ENCODE measurements at places on chromosomes 7 and 10.
A peak's percentile ranks its signal among the peaks of the same experiment; 100 is the strongest.

GRCh38 chr10:33377658-33378025, 43.2 kb upstream of the NRP1 start:
- DNase-seq: no peak

DNA sequence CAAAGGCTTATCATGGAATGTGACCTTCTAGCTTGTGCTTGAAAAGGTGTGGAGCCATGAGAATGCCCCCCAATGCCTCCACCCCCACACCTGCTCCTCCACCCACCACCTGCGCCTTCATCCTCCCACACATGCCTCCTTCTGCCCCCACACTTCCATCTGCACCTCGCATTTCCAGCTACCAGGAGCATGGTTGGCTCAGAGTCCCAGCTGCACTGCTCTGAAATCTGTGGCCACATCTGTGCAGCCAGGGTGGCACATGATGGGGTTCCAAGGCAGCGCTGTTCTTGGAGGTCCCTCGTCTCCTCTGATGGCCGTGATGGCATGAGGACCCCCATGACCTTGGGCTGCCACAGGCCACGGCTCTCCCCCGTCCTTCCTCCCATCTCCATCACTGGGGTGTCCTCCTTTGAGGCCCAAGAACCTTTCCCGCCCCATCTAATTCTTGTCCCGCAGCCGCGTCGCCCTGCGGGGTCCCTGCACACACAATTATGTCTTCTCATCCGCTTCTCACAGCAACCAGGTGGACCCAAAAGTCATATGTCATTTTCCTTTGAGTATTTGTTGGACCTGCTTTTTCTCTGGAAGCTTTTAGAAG, 40.6 kb upstream of the CNPY1 start:
- DNase-seq: no peak

DNA sequence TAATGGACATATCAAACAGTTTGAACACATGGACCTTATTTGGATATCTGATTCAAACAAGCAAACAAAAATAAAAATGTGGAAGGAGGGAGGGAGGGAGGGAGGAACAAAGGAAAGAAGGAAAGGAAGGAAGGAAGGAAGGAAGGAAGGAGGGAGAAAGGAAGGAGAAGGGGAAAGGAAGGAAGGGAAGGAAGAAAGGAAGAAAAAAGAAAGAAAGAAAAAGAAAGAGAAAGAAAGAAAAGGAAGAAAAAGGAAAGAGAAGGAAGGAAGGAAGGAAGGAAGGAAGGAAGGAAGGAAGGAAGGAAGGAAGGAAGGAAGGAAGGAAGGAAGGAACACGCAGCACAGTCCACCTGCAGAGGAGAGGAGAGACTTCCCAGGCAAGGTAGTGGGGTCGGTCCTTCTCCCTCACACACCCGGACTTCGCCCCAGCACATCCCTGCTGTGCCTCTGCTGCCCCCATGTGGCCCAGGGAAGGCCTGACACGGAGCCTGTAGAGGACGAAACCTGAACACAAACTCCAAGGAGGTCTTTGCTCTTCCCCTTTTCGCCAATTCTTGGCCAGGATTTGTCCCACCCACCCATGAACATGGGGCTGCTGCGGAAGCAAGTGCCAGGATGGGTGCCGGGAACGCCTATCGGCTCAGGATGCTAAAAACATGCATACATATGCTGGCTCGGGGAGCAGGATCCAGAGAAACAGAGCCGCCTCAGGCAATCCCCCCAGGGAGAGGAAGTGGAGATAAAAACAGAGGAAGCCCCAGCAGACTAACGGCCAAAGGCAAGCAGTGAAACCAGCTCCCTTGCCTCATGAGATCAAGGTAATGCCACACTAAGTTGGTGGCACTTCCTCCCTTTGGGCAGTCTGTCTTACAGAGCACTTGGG, 52.3 kb upstream of the DGKI start:
- peak; percentile 80 for DNase-seq

- no peak for DNase-seq
These were observed 12.9 kb upstream of the GRID2IP start for GRCh38 chr7:6563936-6564770.

- DNase-seq: no peak
These were observed 382.2 kb upstream of the NRP1 start for GRCh38 chr10:33716501-33717267.

- no peak for DNase-seq
These were observed 12.6 kb downstream of the MYPN start for GRCh38 chr10:68121852-68122251.

DNA sequence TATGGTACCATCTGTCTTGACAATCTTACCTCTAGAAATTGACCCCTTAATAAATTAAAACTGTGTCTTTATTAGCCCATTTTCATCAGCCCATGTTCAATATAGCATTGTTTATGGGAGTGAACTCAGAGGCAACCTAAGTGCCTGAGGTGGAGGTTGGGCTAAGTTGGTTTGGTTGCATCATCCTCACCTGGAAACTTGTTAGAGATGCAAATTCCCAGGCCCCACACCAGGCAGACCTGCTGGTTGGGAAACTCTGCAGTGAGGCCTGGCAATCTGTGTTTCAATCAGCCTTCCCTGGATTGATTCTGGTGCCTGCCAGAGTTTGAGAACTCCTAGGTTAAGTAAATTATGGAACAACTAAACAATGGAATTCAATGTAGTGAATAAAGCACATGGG, 9.4 kb upstream of the FAM170B start:
- no peak for DNase-seq

DNA sequence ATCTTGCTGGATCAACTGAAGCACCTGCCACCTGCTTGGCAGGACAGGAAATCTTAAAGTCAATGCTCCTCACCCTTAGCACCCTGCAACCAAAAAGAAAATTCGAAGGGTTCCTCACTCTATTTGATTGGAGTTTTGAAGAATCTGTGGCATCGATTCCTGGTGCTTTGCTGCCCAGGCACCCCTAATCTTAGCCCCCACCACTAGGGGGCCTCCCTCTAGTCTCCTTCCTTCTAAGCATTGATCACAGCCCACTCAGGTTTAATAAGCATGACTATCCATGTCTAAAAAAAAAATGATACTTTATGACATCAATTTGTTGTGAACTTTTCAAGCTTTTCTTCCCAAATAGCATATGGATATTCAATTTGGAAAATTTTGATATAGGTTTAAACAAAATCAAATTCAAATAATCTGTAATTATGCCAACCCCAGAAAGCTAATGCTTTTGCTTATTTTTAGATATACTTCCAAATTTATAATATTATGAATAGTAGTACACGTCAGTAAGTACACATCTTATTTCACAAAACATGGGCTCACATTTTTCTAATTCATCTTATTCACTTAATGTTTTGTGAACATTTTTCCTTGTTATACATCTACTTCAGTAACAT, 45.3 kb downstream of the NRG3 start:
- peak; percentile 26 for DNase-seq

- peak; percentile 57 for DNase-seq
These were observed 3.8 kb downstream of the DEPP1 start for GRCh38 chr10:44974628-44975430.

DNA sequence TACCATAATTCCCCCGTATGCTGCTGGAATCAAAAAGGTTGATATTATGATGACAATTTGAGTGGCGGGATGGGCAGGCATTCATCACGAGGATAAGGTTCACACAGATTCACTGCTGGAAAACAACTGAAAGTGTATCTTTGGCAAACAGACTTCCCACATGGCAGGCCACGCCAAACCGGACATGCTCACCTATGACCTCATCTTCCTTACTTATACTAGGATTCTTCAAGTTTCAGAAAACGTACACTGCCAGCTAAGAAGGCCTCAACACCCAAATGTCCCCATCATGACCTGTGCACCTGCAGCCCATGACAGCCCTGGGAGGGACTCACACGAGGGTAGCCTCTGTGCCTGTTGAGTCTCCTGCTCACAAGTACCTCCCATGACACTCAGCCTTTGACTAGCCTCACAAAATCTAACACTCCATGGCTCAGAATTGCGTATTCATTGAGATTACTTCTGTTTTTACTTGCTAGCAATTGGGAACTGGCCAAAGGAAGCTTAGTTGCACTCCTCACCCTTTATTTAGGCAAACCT, 259.0 kb upstream of the GHITM start:
- no peak for DNase-seq

DNA sequence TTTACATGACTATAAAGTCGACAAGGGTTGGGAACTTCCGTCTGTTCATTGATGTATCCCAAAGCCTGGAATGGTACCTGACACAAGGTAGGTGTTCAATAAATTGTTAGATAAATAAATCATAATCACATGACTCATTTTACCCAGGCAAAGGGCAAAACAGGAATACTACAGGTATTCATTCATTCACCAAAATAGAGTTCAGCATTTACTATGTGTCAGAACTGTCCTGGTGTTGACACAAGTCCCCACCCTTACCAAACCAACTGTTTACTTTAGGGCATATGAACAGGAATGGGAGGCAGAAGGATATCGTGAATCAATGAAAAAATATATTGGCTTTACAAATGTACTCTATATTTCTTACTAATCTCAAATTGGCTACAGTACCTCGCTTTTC, 666 bp upstream of the YAE1 start:
- no peak for DNase-seq

- DNase-seq: no peak
These were observed 32.1 kb downstream of the PFKP start for GRCh38 chr10:3099291-3100092.

GRCh38 chr7:157490465-157490912, 153.7 kb downstream of the DNAJB6 start:
- DNase-seq: peak; percentile 11

DNA sequence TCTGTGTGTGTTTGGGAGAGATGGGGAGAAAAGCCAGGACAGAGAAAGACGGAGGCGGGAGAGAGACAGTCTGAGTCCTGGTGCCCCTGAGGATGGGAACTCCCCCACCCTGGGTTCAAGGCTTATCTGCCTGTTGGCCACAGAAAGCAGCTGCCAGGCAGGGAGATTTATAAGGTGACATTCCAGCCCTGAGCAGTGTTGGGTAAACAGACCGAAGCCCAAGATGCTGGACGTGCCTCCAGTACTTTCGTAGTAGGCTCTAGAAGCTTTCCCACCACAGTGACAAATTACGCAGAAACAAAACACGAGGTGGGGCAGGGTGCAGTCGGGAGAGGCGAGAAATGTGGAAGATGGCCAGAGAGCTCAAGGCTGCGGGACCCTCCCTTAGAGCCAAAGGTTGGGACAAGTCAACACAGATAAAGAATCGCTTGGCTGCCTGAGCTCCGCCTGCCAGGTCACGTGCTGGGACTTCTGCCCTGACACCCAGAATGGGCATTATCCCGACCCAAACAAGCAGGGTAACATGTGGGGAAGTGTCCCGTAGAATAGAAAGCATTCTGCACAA, 41.1 kb downstream of the CCDC3 start:
- no peak for DNase-seq

- no peak for DNase-seq
These were observed 2.8 kb upstream of the VOPP1 start for GRCh38 chr7:55575098-55575497.

- DNase-seq: no peak
These were observed 322.0 kb upstream of the SEMA3D start for GRCh38 chr7:85508642-85509410.

GRCh38 chr10:112963835-112964234, 13.8 kb downstream of the TCF7L2 start:
- DNase-seq: no peak

GRCh38 chr7:130641497-130641896, 27.1 kb downstream of the COPG2 start:
- DNase-seq: no peak

- no peak for DNase-seq
These were observed 133.2 kb downstream of the CUX1 start for GRCh38 chr7:101950450-101951119.
